CD4-positive, alpha-beta T cell treated with Interleukin-17A for 1 hour (primary cell): ENCODE measurements at places on chromosomes 1 and 21.
A peak's percentile ranks its signal among the peaks of the same experiment; 100 is the strongest.

- no peak for DNase-seq
Observed at GRCh38 chr1:230282157-230282556, 144.0 kb downstream of the PGBD5 start.

DNA sequence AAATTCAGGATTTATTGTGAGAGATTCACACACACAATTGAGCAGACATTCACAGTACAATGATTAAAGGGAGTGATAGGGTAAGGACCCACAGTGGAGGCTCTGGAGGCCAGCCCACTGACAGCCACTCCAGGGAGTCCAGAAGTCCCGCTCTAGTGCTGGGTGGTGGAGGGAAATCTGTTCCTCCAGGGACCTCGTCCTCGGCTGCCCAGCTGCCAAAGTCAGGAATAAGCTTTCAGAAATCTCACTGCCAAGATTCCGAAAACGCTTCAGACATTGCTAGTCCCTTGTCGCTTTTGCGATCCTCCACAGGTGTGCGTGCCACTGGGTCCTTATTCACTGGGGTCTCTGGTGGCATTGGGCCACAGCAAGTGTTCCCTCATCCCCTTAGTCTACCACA lies 2.3 kb downstream of the MX1 start:
- no peak for DNase-seq

- DNase-seq, result no peak
Observed at GRCh38 chr1:25991937-25992688, 5.8 kb downstream of the PAFAH2 start.

- DNase-seq, result no peak
Observed at GRCh38 chr1:18299441-18300338, 181.0 kb upstream of the KLHDC7A start.

DNA sequence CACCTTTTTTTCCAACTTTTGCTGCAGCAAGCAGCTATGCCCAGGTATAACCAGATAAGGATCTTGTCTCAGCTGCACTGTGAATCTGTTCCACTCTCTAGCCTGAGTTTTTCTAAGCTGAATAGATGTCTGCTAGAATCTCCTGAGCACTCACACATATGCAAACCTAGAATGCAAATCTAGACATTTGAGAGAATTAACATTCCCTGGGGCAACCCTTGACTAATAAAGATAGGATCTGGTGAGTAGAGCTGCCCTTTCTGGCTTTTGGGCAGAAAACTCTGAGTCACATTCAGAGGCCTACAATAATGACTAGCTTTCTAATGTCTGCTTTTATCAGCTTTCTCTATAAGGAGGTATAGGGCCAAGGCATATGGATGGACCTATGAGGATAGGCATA lies 61.4 kb upstream of the BARHL2 start:
- no peak for DNase-seq

DNA sequence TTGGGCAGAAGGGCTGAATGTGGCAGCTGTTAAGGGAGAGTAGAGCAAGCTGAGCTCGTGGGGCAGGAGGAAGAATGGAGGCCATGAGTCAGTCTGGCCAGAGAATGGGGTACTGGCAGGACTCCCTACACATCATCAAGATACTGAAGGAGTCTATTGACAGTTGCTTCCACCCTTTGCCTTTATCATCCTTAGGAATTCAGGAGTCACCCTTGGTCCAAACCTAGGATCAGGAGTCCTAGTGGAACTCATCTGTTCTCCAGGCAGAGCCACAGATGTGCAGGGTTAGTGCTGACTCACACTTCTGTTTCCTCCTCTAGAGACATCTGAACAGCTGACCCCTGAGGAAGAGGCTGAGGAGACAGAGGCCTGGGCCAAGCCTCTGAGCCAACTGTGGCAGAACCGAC lies 18.7 kb upstream of the ST3GAL3 start:
- DNase-seq, result no peak

DNA sequence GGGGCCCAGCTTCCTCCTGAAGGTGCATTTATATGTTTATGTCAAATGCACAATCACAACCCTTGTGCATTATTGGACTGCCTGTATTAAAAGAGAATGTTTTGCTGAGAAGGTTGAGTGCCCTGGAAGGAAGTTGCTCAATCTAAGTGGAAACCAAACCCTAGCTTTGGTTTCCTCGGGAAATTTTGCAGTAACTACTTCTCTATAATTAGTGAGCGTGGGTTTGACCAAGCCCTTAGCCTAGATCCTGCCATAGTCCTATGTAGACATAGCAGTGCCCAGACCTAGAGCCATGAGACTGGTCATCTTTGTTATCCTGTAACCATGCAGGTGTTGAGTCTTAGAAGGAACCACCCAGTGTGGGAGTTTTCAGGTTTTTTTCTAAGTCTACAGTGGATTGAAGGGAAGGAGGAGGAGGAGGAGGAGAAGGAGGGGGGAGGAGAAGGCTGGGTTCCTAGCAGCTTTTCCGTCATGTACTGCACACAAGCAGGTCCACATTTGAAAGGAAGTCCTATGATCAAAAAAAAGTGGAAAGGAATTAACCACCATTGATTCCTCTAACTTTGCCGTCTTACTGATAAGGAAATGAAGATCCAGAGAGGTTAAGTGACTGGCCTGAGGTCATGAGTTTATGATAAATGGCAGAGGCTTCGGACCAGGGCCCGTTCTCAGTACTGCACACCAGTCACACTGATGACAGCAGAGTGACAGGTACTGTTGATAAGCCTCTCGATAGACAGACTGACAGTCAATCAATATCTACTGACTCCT lies 72.2 kb upstream of the LYST start:
- peak; percentile 27 for DNase-seq

DNA sequence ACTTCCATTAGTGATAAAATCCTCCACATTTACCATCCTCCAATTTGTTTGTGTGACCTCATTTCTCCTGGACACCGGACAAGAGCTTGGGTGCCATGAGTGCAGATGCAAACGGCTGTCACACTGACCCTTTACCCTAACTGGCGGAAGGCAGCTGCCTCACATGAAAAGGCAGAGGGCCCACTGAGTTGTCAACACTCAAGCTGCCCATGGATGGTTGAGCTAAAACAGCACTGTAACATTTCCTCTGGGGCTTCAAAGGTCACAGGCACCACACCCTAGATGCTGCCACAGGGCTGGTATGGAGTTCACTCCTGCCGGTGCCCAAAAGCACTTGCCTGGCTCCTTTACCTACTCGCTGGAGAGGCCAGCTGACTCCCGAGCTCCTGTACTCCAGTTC lies 653.4 kb downstream of the KCNT2 start:
- DNase-seq, result no peak

DNA sequence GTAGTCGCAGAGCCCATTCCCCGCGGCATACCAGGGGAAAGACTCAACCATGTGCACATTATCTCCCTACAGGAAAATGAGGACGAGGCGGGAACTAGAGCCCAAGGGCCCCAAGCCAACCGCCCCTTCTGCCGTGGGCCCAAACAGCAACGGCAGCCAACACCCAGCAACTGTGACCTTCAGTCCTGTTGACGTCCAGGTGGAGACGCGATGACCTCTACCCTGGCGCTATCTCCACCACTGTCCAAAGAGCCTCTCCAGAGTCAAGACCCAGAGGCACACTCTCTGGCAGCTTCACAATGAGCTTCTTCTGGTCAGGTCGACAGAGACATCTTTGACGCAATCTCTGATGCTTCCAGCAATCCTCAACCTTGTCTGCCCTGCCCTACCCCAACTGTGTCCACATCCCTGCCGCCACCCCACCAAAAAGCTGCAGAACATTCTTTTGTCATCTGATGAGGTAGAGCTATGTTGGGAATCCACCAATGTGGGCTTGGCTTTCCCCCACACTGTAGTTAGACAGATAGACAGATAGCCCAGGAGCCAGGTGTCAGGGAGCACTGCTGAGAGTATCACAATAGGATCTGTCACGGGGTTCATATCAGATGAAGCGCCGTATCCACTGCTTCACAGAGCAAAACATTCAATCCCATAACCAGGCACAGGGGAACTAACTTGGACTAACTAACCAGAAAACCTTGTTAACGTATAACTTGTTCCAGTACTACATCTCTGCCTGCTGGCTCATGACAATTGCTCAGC lies 37.4 kb upstream of the SRRM1 start:
- no peak for DNase-seq

DNA sequence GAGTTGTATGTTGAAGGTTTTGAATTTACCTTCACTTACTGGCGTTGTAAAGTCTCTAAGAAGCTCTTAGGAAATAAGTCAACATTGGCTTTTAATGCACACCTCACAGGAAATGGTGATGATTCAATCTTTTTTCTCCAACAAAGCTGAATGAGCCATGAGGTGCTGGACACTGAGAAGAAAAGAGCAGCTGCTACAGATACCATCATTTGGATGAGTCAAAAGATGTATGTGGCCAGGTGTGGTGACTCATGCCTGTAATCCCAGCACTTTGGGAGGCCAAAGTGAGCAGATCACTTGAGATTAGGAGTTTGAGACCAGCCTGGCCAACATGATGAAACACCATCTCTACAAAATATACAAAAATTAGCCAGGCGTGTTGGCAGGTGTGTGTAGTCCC lies 3.3 kb upstream of the IL23R start:
- peak; percentile 10 for DNase-seq

GRCh38 chr1:112828716-112829115 lies 113.6 kb upstream of the PPM1J start:
- DNase-seq, result no peak

DNA sequence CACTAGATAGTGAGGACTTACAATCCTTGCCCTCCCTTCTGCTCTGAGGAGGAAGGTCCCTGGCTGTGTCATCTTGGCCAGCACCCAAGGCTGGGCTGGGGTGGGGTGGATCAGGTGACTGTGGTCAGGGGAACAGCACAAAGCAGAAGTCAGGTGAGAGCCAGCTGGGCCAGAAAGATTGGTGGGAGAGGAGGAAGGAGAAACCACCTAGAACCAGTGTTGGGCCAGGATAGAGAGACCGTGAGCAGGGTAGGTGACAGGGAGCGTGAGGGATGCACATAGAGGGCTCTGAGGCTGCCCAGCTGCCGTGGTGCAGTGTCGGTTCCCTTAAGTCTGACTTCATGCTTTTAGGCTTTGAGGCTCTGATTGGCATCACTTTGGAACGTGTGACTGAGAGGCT lies 22.7 kb downstream of the NCF2 start:
- no peak for DNase-seq
